ENCODE measurements at places on chromosomes 1 and 21.

GRCh38 chr1:66944330-66945274, 19.8 kb downstream of the MIER1 start:
- DNase-seq = no peak

DNA sequence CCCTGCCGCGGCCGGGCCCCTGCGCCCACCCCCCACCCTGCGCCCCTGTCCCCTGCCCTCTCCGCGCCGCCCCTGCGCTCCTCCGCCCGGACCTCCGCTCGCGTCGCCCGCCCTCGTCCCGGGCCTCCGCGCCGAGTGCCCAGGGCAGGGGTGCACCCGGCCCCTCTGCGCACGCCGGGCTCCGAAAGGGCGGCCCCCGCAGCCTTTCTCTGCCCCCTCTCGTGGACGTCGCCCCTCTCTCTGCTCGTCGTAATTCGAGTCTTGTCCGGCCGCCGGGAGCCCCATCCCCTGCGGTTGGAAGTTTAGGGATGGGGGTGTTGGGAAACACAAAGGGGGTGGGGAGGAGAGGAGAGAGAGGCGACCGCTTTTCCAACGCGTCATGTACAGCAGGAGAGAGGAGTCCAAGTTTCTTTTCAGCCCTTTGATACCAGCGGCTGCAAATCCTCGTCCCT, 407 bp downstream of the GALNT2 start:
- no peak for DNase-seq

- no peak for DNase-seq
Observed at GRCh38 chr1:212871976-212872375, 13.9 kb downstream of the FLVCR1 start.

DNA sequence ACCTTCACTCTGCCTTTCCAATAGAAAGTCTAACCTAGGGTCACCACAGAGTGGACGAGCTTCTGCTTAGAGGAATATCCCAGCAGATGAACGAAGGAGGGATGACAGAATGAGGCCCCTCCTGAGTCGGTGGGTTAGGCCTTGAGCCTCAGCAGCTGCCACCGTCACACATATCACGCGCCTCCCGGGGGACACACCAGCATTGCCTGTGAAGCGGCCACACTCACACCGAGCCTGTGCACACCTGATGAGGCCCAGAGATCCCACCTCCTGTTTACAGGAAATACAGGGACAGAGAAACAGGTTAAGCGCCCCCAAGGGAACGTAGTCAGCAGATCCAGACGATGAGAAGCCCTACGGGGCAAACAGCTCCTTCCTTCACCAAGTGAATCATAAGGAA, 25.1 kb upstream of the LRRC47 start:
- no peak for DNase-seq

DNA sequence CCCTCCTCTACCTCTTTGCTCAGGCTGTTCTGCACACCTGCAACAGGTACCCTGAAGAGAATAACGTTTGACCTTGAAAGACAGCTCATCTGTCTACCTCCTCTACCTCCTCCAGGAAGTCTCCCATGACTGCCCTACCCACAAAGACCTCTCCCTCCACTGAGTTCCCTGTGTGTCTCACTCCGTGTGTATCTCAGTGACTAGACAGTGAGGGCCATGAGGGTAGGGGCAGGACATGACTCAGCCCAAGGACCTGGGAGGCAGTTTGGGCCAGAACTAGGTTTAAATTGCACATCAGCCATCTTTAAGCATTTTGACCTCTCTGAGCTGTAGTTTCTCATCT, 32.0 kb upstream of the LRP8 start:
- DNase-seq = no peak

GRCh38 chr1:119409731-119410130, 5.2 kb upstream of the HSD3B2 start:
- no peak for DNase-seq

DNA sequence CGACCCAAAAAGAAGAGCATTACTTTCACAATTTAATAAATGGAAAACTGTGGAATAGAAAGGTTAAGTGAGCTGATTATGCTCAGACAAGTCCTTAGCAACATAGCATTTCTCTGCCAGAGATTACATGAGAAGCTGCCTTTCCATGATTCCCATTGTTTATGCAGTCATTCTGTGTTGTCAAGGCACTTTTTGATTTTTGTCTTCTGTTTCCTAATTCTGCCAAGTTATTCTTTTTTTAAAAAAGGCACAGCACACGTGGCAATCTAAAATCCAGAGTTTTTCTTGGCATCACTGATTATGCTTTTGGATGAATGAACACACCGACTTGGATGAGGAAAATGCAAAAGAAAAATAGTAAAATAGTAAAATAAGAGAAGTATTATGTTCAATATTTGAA, 185.0 kb downstream of the RGS7 start:
- no peak for DNase-seq

DNA sequence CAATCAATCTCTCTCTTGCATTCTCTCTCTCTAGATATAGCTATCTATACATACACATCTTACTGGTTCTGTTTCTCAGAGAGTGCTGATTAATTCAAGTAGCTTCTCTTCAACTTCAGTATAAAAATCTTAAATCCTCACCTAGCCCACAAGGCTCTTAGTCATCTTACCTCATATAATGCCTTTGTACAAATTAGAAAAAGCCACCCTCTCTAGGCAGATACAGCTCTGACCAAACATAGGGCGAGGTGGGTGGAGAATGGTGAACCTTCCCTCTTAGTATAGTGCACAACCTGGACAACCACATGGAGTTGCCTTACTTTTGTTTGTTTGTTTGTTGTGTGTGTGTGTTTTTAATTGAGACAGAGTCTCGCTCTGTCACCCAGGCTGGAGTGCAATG, 5.1 kb upstream of the INAVA start:
- DNase-seq = peak; percentile 38

All from MV-4-11 (cell line).